ENCODE measurements at places on chromosomes 6 and 20. TPM values are rescaled to one million over a fixed set of nuclear protein-coding genes. Genes with fewer than 3 reads are reported as not detected.
A peak's percentile ranks its signal among the peaks of the same experiment; 100 is the strongest.

GRCh38 chr6:166330612-166331011 lies 11.7 kb downstream of the SFT2D1 start:
- H3K36me3 ChIP-seq, result peaks cover 13% of the 10 kb centered on the region
- no peak overlapping the region for H3K4me3 ChIP-seq
- peaks cover 6% of the 10 kb centered on the region for H3K27me3 ChIP-seq

DNA sequence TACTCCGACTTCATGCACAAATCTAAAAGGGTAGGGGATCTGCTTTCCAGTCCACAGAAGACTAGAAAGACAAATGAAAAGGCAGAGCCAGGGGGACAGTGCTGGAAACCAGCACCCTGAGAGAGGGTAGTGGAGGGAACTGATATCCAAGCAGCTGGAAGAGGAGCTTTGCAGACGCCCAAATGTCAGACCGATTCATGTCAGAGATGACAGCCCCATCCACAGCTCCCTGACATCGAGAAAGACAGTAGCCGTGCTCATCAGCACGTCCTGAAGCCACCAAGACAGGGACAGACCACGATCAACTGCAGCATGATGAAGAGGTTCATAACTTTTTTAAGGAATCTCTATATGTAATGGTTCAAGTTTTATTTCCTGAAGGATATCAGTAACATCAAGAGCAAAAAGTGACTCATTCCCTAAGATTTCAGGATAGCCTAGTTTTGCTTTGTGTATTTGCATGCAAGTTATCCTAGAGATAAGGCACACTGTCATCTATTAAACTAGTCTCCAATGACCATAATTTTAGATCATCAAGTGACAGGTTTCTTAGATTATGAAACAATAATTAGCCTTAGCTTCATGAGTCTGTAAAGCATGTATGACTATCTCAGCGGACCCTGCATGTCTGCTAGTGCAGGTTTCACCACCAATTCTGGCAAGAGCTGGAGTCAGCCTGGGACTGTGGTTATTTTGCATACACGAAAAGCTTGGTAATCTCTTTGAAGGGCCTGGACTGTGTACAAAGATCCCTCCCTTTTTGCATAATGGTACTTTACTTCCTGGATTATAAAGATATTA lies 43.0 kb downstream of the PRDM1 start:
- no peak for DNase-seq
- H3K27ac ChIP-seq, result no peak overlapping the region
- no peaks in the 10 kb centered on the region for H3K4me1 ChIP-seq
- H3K27me3 ChIP-seq, result no peaks in the 10 kb centered on the region

GSTA1 gene
- not detected for total RNA-seq

- peaks cover 8% of the 10 kb centered on the region for H3K27me3 ChIP-seq
- no peak overlapping the region for H3K27ac ChIP-seq
- peaks cover 21% of the 10 kb centered on the region for H3K36me3 ChIP-seq
- DNase-seq, result no peak
- H3K4me1 ChIP-seq, result no peaks in the 10 kb centered on the region
These were observed 16.7 kb downstream of the SCUBE3 start for GRCh38 chr6:35230498-35230897.

DNA sequence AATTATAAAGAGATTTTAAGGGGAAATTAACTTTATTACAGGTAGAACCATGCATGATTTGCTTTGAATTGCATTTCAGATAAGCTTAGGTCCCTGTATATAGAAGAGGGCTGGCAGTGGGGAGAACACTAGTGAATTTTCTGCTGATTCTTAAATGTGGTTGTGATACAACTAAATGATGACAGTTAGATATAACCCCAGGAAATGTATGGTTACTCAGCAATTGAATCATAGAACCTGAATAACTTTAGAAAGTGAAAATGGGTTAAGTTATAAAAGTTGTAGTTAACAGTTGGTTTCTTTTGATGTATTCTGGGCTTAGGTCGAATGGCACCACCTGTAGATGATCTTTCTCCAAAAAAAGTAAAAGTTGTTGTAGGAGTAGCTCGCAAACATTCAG lies 70.1 kb downstream of the PHF3 start:
- H3K4me3 ChIP-seq, result no peak overlapping the region
- no peaks in the 10 kb centered on the region for H3K4me1 ChIP-seq
- H3K27ac ChIP-seq, result no peak overlapping the region
- H3K27me3 ChIP-seq, result no peaks in the 10 kb centered on the region

BPI gene
- not detected for total RNA-seq

GRCh38 chr20:11738852-11739251 lies 178.8 kb upstream of the BTBD3 start:
- H3K36me3 ChIP-seq, result no peaks in the 10 kb centered on the region
- no peak for DNase-seq

DNA sequence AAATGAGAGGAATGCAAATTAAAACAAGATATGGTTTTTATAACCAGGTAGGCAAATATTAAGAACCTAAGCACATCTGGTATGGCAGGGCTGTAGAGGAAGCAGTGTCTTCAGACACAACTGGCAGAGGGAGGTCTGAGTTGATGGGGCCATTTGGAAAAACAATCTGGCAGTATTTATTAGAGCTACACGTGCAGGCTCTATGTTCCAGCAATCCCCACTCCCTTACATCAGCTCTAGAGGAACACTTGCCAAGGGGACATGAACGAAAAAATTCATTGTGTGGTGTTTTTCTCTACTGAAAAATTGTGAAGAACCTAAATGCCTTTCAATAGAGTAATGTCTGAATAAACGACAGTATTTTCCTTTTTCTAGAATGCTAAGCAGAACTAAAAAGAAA lies 111.6 kb upstream of the EDN1 start:
- no peaks in the 10 kb centered on the region for H3K4me1 ChIP-seq
- H3K27me3 ChIP-seq, result peaks cover 2% of the 10 kb centered on the region
- no peaks in the 10 kb centered on the region for H3K36me3 ChIP-seq
- no peak overlapping the region for H3K4me3 ChIP-seq
- no peak overlapping the region for H3K27ac ChIP-seq

EMILIN3 gene
- not detected for total RNA-seq

GRCh38 chr6:52620906-52621190 lies 44.0 kb upstream of the TRAM2 start:
- H3K4me1 ChIP-seq, result no peaks in the 10 kb centered on the region
- H3K27ac ChIP-seq, result no peak overlapping the region
- H3K27me3 ChIP-seq, result peaks cover 2% of the 10 kb centered on the region
- H3K4me3 ChIP-seq, result no peak overlapping the region
- no peak for DNase-seq

GRCh38 chr20:64062276-64062595 lies 762 bp upstream of the TCEA2 start:
- H3K36me3 ChIP-seq, result no peaks in the 10 kb centered on the region
- no peak for DNase-seq
- H3K27me3 ChIP-seq, result peaks cover 5% of the 10 kb centered on the region
- peak overlapping the region; percentile 65 for H3K4me3 ChIP-seq

ZNF334 gene
- total RNA-seq, result 32.9 TPM

GRCh38 chr6:112665114-112665513 lies 318.0 kb downstream of the RFPL4B start:
- no peak for DNase-seq
- no peaks in the 10 kb centered on the region for H3K4me1 ChIP-seq
- H3K27me3 ChIP-seq, result peaks cover 8% of the 10 kb centered on the region
- H3K36me3 ChIP-seq, result peaks cover 7% of the 10 kb centered on the region
- no peak overlapping the region for H3K27ac ChIP-seq
- no peak overlapping the region for H3K4me3 ChIP-seq

RAET1L gene
- not detected for total RNA-seq

SYNJ2 gene
- 2.4 TPM for total RNA-seq

ELOVL2 gene
- 10.6 TPM for total RNA-seq

TNFRSF6B gene
- not detected for total RNA-seq

PLN gene
- not detected for total RNA-seq

DNA sequence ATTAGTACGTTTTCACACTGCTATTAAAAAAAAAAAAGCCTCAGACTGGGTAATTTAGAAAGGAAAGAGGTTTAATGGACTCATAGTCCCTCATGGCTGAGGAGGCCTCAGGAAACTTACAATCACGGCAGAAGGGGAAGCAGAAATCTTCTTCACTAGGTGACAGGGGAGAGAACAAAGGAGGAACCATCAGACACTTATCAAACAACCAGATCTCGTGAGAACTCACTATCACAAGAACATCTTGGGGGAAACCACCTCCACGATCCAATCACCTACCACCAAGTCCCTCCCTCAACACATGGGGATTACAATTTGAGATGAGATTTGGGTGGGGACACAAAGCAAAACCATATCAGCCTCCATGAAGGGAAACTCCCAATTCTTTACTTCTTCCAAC lies 85.2 kb upstream of the MAFB start:
- peaks cover 6% of the 10 kb centered on the region for H3K4me1 ChIP-seq
- H3K27me3 ChIP-seq, result peaks cover 4% of the 10 kb centered on the region
- no peaks in the 10 kb centered on the region for H3K36me3 ChIP-seq
- no peak for DNase-seq
- no peak overlapping the region for H3K4me3 ChIP-seq

IMPG1 gene
- 0.51 TPM for total RNA-seq

- H3K27me3 ChIP-seq, result no peaks in the 10 kb centered on the region
- H3K4me3 ChIP-seq, result no peak overlapping the region
- H3K27ac ChIP-seq, result no peak overlapping the region
- H3K36me3 ChIP-seq, result no peaks in the 10 kb centered on the region
- no peaks in the 10 kb centered on the region for H3K4me1 ChIP-seq
These were observed 9.6 kb upstream of the IL17A start for GRCh38 chr6:52176550-52176949.

DNA sequence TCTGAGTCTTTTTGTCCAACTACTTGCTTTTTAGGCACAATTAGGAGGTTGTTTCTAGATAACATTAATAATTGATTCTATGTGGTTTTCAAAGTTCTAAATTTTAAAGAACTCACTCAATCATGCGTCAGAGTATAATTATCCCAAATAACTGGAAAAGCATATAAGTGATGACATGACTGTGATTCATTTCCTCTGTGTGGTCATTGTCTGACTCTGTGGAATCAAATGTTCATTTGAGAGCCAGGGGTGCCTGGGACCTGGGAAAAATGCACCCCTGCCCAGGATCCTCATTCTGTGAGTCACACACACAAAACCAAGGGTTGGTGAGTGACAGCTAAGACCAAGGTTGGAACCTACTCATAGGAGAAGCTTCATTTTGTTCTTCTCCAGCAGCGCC lies 127.1 kb upstream of the MLIP start:
- DNase-seq, result no peak
- H3K4me1 ChIP-seq, result peaks cover 9% of the 10 kb centered on the region
- no peaks in the 10 kb centered on the region for H3K27me3 ChIP-seq

DNA sequence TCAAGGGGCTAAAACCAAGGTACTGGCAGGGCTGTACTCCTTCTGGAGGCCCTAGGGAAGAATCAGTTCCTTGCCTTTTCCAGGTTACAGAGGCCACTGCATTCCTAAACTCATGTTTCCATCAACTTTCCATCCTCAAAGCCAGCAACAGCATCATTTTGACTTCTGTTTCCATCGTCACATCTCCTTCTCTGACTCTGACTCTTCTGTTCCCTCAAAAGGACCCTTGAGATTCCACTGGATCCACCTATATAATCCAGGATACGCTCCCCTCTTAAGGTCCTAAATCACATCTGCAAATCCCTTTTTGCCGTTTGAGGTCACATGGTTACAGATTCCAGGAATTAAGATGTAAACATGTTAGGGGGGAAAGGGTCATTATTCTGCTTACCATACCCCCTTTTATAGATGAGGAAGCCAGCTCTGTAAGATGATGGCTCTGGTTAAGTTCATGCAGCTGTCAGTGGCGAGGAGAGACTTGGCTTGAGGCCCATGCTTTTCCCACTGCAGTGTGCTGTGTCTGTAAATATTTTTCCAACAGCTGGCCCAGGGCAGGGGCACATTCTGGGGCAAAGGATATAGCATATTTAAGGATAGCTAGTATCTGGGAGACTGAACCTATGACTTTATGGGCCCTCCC lies 114.6 kb downstream of the TNFRSF21 start:
- no peaks in the 10 kb centered on the region for H3K4me1 ChIP-seq
- no peaks in the 10 kb centered on the region for H3K36me3 ChIP-seq
- no peak overlapping the region for H3K27ac ChIP-seq

DNA sequence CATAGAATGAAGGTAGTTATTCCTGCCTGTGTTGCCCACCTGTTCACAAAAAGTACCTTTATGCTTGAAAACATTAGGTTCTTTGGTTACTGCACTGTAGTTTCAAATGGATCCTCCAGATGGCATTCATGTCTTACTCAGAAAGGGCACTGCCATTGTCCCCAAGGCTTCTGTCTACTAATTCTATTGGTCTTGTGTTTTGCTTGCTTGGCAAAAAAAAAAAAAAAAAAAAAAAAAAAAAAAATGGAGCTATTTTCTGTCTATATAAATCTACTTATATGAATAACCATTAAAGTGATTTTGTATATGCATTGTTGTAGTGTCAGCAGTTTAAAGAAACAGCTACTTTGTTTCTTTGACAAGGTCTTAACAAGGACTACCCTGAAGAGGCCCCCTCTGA lies 12.7 kb upstream of the EFHC1 start:
- H3K36me3 ChIP-seq, result no peaks in the 10 kb centered on the region
- H3K27ac ChIP-seq, result no peak overlapping the region
- DNase-seq, result no peak
- no peak overlapping the region for H3K4me3 ChIP-seq
- H3K27me3 ChIP-seq, result peaks cover 2% of the 10 kb centered on the region

PREX1 gene
- 235 TPM for total RNA-seq

ANKEF1 gene
- 4.3 TPM for total RNA-seq

DNA sequence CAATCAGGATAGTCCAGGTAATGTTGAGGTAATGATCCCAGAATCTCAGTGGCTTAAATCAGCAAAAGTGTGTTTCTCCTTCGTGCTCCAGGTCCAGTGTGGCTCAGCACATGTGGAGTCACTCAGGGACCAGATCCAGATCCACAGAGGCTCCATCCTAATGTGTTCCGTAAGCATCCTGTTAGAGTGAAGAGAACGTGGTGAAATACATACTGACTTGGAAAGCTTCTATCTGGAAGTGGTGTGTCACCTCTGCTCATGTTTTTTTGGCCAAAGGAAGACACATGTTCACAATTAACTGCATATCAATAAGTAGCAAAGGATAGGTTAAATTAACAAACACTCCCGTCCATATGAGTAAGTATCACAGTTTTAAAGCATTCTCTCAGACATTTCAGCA lies 26.8 kb upstream of the PREP start:
- no peak for DNase-seq
- no peak overlapping the region for H3K4me3 ChIP-seq
- H3K36me3 ChIP-seq, result no peaks in the 10 kb centered on the region
- no peak overlapping the region for H3K27ac ChIP-seq

DNA sequence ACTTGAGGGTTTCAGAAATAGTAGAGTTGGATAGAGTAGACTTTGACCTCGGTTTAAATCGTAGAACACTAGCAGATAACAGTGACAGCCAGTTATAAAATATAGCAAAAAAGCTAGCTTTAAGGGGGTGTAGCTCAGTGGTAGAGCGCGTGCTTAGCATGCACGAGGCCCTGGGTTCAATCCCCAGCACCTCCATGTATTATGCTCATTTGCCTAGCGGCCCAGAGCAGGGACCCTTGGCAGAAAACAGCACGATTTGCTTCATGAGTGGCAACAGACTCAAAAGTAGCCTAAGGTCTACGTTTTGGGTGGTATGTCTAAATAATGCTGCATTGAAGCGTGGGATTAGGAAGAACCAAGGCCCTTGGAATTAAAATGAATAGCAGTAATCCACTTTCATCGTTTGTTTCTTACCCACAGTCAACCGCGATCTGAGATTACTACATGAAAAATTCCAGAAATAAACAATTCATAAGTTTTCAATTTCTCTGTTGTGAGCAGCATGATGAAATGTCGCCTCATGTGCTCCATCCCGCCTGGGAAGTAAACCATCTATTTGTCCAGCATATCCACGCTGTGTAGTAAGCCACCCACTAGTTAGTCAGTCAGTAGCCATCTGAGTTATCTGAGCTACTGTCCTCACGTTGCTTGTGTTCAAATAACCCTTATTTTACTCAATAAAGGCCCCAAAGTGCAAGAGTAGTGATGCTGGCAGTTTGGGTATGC lies 184.9 kb downstream of the GPX5 start:
- peak overlapping the region; percentile 93 for H3K4me3 ChIP-seq
- no peak for DNase-seq
- no peaks in the 10 kb centered on the region for H3K4me1 ChIP-seq
- peaks cover 20% of the 10 kb centered on the region for H3K36me3 ChIP-seq

SLC24A3 gene
- 9.7 TPM for total RNA-seq
